ENCODE measurements at places on chromosomes 3 and 15. TPM values are rescaled to one million over a fixed set of nuclear protein-coding genes. Genes with fewer than 3 reads are reported as not detected.

GRCh38 chr3:9681011-9681722, 22.5 kb upstream of the CPNE9 start:
- H3K27me3 ChIP-seq: no peaks in the 10 kb centered on the region
- H3K27ac ChIP-seq: no peak overlapping the region
- no peak overlapping the region for H3K4me3 ChIP-seq

Gene PPP1R14D
- not detected for total RNA-seq

DNA sequence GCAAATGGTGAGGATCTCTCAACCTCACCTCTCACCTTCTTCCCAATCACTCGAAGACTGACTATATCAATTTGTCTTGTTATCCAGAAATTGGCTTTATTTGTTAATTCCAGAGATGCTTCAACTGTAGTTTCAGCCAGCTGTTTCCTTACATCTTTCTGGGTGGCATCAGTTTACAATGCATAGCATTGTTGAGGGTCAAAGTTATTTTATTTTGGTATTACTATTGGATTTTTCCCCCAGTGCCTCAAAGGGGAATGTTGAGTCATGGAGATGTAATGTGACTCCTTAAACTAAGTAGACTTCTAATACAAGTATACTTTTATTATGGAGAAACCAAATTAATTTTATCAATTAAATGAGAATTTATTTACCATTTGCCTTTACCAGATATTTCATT, 351.6 kb downstream of the TIGIT start:
- DNase-seq: no peak
- H3K4me1 ChIP-seq: no peaks in the 10 kb centered on the region
- no peaks in the 10 kb centered on the region for H3K27me3 ChIP-seq
- no peak overlapping the region for H3K4me3 ChIP-seq
- H3K27ac ChIP-seq: no peak overlapping the region

DNA sequence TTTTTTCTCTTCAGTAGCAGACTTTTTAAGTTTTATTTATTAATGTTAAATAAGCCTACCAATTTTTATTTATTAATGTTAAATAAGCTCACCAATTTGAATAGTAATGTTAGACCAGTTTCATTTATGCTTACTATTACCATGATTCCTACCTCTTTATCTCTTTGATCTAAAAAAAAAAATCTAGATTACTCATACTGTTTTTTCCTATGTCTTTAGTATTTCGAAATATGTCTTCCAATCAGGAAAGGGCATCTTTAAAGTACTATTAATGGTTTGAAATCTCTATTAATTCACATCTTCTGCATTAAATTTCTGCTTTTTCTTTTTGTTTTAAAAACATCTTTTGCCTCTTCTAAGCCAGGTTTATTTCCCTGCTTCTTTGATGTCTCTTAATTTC, 27.5 kb upstream of the MAPKBP1 start:
- H3K27ac ChIP-seq: no peak overlapping the region
- no peaks in the 10 kb centered on the region for H3K4me1 ChIP-seq
- no peaks in the 10 kb centered on the region for H3K27me3 ChIP-seq
- no peak overlapping the region for H3K4me3 ChIP-seq
- H3K36me3 ChIP-seq: peaks cover 19% of the 10 kb centered on the region
- no peak for DNase-seq

DNA sequence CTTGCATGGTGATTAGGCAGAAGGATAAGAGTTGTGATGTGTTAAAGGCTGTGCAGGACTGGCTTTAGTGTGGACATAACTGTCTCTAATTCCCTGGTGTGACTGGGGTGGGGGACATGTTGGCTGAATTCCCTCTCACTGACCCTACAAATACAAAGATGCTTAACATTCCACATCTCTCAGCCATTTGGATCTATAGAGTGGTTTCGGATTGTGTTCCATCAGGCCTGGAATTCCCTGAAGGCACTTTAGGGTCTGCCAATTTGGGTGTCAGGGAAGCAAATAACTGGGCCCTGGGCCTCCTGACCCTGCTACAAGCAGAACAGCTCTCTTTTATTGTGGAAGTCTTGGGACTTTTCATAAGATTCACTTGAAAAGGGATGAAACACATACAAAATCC, 56.2 kb downstream of the ARHGEF26 start:
- no peak overlapping the region for H3K4me3 ChIP-seq
- no peak overlapping the region for H3K27ac ChIP-seq
- no peak for DNase-seq
- peaks cover 7% of the 10 kb centered on the region for H3K4me1 ChIP-seq

DNA sequence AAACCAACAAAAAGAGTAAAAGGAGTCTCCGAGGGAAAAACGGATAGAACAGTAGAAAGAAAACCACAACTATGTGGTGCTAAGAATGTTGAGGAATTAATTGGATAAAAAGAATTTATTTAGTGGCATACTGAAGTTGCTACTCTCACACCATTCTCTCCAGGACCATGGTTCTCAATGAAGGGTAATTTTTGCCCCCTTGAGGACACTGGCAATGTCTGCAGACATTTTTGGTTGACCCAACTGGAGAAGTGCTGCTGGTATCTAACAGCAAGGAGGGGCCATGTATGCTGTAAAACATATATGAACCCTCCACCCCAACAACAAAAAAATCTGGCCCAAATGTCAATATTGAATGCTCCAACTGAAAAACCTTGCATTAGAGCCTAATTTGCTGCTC, 85.9 kb upstream of the CSPG5 start:
- H3K27ac ChIP-seq: no peak overlapping the region
- peaks cover 37% of the 10 kb centered on the region for H3K36me3 ChIP-seq
- H3K4me1 ChIP-seq: no peaks in the 10 kb centered on the region
- peak; percentile 12 for DNase-seq

GRCh38 chr3:55218577-55218976, 268.5 kb downstream of the WNT5A start:
- no peaks in the 10 kb centered on the region for H3K27me3 ChIP-seq
- H3K4me1 ChIP-seq: no peaks in the 10 kb centered on the region
- H3K4me3 ChIP-seq: no peak overlapping the region
- no peaks in the 10 kb centered on the region for H3K36me3 ChIP-seq

GRCh38 chr3:86221601-86222000, 769.3 kb downstream of the VGLL3 start:
- H3K27ac ChIP-seq: no peak overlapping the region
- H3K27me3 ChIP-seq: no peaks in the 10 kb centered on the region
- DNase-seq: no peak

- H3K36me3 ChIP-seq: no peaks in the 10 kb centered on the region
- DNase-seq: no peak
- no peaks in the 10 kb centered on the region for H3K4me1 ChIP-seq
These were observed 12.0 kb downstream of the SNRK start for GRCh38 chr3:43298292-43298691.

DNA sequence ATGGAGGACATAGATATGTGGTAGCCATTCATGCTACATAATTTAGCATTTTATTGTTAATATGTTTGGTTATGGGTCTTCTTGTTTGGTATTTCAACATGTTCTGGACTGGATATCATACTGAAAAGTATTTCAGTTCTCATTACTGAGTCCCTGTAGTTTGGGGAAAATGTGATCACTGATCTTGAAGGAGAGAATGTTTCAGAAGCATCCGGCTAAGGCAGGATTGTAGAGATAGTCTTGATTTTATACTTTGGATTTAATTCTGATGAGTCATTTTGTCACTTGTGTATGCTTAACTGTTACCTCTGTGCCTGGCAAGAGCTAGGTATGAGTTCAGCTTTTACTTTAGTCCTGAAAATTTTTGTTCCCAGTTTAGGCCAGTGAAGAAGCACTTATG, 7.1 kb downstream of the CHD2 start:
- no peaks in the 10 kb centered on the region for H3K36me3 ChIP-seq
- no peaks in the 10 kb centered on the region for H3K27me3 ChIP-seq
- H3K4me1 ChIP-seq: peaks cover 49% of the 10 kb centered on the region
- peak overlapping the region; percentile 92 for H3K27ac ChIP-seq
- no peak for DNase-seq
- H3K4me3 ChIP-seq: peak overlapping the region; percentile 4

Gene CRYGS
- total RNA-seq: 1.3 TPM

Gene ABTB1
- total RNA-seq: 3.9 TPM

Gene FOXB1
- total RNA-seq: not detected

DNA sequence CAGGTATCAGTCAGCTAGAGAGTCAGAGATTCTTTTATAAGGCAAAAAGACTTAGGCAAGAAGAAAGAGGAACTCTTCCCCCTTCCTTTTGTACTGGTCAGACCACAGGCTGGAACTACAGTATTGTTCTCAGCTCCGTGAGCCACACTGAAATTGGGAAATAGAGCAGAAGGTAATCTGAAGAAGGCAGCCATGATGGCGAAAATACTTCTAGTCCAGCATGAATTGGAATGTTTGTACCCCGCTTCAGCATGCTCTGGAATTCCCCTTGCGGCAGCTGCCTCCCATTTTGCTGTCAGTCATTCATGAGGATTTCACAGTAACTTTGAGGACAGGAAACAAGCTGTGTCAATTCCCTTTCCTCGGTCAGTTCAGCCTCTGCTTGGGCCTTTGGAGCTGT, 96.2 kb downstream of the CORO2B start:
- no peak overlapping the region for H3K4me3 ChIP-seq
- no peaks in the 10 kb centered on the region for H3K4me1 ChIP-seq
- H3K27me3 ChIP-seq: no peaks in the 10 kb centered on the region
- H3K27ac ChIP-seq: no peak overlapping the region
- DNase-seq: peak; percentile 32

GRCh38 chr15:61057830-61058529, 171.1 kb downstream of the RORA start:
- no peak for DNase-seq
- H3K36me3 ChIP-seq: no peaks in the 10 kb centered on the region
- no peak overlapping the region for H3K27ac ChIP-seq
- H3K27me3 ChIP-seq: no peaks in the 10 kb centered on the region

GRCh38 chr3:27353221-27353620, 16.0 kb downstream of the NEK10 start:
- H3K36me3 ChIP-seq: no peaks in the 10 kb centered on the region
- DNase-seq: no peak
- H3K4me1 ChIP-seq: no peaks in the 10 kb centered on the region
- H3K27ac ChIP-seq: no peak overlapping the region

- H3K36me3 ChIP-seq: no peaks in the 10 kb centered on the region
- no peaks in the 10 kb centered on the region for H3K27me3 ChIP-seq
These were observed 71.2 kb downstream of the OTOL1 start for GRCh38 chr3:161567577-161568361.

DNA sequence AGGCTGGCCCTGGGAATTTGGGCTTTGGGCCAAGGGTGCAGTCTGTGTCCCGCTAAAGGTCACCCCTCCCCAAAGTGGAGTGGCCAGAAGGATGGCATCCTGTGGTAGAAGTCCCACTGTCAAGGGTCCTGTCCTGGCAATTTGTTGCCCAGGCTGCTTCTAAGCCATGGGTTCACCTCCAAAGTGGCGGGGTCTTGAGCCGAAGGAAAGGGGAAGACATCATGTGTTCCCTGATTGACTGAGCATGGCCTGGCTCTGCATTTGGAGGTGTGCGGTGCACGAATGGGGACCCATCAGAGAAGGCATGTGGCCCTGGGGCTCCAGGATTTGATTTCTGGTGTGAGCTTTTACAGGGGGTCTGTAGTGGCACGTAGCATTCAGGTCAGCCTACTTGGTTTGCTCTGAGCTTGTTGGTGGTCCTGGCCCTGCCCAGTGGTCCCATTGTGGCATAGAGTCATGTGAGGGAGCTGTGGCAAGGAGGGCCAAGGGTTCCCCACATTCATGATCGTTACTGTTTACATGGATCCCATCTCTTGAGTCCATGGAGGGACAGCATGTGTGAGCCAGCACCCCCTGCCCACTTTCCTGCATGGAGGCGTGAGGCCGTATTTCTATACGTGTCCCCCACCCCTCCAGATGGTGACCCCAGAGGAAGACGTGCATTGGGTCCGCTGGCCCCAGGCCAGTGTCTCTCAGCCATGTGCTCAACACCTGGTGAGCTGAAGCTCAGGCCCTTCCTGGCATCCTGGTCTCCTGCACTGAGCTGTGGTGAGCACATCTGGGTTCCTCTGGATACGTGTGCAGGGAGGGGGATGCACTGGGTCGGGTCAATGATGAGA, 225.1 kb downstream of the SNRPN start:
- H3K4me1 ChIP-seq: no peaks in the 10 kb centered on the region
- H3K27me3 ChIP-seq: no peaks in the 10 kb centered on the region
- DNase-seq: no peak
- H3K36me3 ChIP-seq: no peaks in the 10 kb centered on the region
- H3K27ac ChIP-seq: no peak overlapping the region

- H3K27ac ChIP-seq: no peak overlapping the region
- no peaks in the 10 kb centered on the region for H3K4me1 ChIP-seq
These were observed 17.3 kb downstream of the AP3S2 start for GRCh38 chr15:89876396-89877082.

Gene CISH
- 6.9 TPM for total RNA-seq

- no peak for DNase-seq
- H3K4me1 ChIP-seq: no peaks in the 10 kb centered on the region
- no peaks in the 10 kb centered on the region for H3K36me3 ChIP-seq
- H3K27me3 ChIP-seq: no peaks in the 10 kb centered on the region
These were observed 55.3 kb upstream of the P2RY1 start for GRCh38 chr3:152779653-152780052.

Gene OR5K2
- not detected for total RNA-seq

Gene LDHAL6B
- total RNA-seq: not detected

GRCh38 chr15:89416339-89417183, 79.8 kb downstream of the RHCG start:
- no peaks in the 10 kb centered on the region for H3K36me3 ChIP-seq
- peak; percentile 72 for DNase-seq
- H3K4me1 ChIP-seq: no peaks in the 10 kb centered on the region
- no peak overlapping the region for H3K27ac ChIP-seq
- peaks cover 99% of the 10 kb centered on the region for H3K27me3 ChIP-seq

DNA sequence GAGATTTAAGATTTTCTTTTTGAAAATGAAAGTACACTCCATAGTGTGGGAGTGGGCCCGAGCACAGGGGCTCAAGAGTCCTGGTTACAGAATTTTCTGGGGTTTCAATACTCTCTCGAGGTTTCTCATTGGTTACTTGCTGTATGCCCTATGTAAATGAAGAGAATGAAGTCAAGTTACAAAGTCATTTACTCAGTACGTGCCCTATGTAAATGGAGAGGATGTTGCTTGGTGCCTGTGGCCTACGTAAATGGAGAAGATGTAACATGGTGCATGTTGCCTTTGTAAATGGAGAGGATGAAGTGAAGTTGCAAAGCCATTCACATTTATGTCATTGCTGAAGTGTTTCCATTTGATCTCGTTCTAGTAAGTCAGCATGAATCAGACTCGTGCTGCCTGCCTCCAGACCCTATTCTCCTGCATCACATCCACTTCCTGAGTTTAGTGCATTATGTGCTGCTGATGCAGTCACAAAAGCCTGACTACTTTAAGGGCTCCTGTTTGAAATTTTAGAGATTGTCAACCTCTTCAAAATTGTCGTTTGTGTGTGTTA, 302.0 kb downstream of the ZBBX start:
- H3K4me1 ChIP-seq: no peaks in the 10 kb centered on the region
- no peak overlapping the region for H3K27ac ChIP-seq
- H3K27me3 ChIP-seq: no peaks in the 10 kb centered on the region

Measured in cardiac muscle cell (in vitro differentiated cells and primary cell).